ENCODE measurements at places on chromosomes 7 and 10.

- peak; percentile 37 for DNase-seq
Observed at GRCh38 chr7:123643495-123644441, 11.9 kb upstream of the LMOD2 start.

GRCh38 chr7:81604075-81604807 is 165.6 kb downstream of the HGF start:
- DNase-seq: no peak

GRCh38 chr7:117212969-117213877 is 109.6 kb downstream of the WNT2 start:
- no peak for DNase-seq

DNA sequence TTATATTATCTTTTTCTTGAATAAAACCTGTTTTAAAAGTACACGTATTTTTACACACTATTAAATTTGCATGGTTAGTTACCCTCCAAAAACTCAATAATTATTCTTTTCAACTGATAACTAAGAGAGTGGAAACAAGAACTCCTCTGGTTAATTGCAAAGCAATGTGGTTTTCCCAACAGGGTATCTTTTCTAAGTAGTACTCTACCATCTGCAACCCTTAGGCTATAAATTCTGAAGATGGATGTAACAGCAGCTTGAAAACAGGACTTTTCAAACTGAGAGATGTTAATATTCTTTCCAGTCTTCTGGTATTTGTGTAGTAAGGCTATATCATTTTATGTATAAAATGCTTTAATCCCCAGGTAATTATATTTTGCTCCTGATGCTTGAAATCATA is 916.1 kb upstream of the POT1 start:
- DNase-seq: no peak

- DNase-seq: no peak
Observed at GRCh38 chr10:49008091-49008490, 68.5 kb upstream of the LRRC18 start.

GRCh38 chr10:132862485-132863420 is 76.8 kb upstream of the NKX6-2 start:
- DNase-seq: no peak

GRCh38 chr10:62177111-62177510 is 91.5 kb downstream of the RTKN2 start:
- DNase-seq: no peak

DNA sequence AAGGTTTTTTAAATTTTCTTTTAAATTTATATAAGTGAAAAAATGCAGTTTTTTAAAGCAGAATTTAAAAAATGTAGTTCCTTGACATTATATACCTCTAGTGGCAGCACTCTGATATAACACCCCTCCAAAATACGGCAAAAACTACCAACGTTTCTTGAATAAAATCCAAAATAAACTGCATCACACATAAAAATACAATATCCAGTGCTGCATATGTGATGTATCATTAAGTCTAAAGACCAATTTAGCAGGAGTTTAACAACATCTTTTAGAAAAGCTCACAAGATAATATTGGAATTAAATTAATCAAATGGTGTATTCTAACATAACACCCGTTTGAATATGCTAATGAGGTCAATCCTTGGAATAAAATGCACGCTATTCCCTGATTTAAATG is 1.4 kb downstream of the TCERG1L start:
- peak; percentile 9 for DNase-seq

DNA sequence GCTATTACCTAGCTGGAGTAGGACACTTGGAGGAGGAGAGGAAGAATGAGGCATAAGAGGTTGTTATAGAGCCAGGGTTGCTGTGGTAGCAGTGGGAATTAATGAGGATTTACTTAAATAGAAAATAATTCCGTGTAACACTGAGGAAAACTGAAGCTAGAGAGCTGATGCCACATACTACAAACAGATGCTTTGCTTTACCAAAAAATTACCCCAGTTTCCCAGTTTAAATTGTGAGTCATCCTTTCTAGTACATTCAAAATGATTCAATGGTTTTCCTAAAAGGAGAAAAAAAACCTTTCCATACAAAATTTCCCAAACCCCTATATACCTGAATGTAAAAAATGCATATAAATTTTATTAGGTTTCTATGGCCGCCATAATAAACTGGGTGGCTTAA is 58.3 kb downstream of the ZNF518A start:
- DNase-seq: no peak

DNA sequence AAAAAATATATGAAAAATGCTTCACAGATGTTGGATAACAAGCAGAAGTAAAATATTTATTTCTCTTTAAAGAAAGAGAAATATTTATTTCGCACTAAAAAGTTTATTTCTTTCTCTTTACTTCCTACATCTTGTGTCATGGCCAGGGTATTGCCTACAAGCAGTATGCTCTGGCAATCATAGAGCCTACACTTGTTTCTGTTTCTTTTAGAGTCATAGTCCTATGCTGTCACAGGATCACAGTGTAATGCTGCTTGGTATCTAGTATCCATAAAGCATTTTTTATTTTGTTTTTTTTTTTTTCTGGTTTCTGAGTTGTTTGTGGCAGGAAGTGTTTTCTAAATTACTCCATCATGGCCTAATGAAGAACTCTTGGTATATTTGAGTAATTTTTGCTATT is 116.0 kb downstream of the ATRNL1 start:
- DNase-seq: no peak

DNA sequence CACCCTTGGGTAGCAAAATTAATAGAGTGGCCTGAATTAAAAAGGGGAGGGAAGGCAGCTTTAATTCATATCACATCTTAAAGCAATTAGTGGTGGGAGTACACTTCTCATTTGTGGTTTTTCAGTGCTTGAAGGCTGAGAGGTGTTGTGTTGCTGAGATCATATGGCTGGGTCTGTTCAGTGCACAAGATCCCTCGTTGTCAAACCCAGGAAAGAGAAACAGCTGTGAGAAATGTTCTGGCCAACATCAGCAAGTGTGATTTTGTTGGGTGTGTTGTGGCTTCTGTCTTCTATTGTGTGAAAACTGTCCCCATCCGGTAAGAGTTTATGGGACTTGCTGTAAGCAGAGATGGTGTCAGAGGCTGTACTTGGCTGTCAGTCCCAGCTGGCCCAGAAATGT is 197.9 kb upstream of the BMPER start:
- no peak for DNase-seq

DNA sequence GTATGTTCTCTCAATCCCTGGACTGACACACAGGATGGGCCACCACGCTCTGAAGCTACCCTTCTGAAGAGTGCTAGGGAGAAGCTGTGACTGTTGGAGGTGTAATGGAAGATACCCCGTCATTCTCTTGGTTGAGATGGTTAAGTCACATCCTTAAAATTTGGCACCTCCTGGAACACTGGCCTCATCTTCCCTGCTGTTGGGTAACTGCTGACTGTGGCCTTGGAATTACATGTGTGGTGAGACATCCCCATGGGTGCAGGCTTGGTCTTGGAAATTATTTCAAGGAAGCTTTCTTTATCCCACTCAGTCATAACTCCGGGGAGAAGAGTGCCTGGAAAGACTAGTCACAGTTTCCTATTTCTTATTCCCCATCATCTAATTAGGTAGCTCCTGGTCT is 62.0 kb downstream of the LRMDA start:
- no peak for DNase-seq

DNA sequence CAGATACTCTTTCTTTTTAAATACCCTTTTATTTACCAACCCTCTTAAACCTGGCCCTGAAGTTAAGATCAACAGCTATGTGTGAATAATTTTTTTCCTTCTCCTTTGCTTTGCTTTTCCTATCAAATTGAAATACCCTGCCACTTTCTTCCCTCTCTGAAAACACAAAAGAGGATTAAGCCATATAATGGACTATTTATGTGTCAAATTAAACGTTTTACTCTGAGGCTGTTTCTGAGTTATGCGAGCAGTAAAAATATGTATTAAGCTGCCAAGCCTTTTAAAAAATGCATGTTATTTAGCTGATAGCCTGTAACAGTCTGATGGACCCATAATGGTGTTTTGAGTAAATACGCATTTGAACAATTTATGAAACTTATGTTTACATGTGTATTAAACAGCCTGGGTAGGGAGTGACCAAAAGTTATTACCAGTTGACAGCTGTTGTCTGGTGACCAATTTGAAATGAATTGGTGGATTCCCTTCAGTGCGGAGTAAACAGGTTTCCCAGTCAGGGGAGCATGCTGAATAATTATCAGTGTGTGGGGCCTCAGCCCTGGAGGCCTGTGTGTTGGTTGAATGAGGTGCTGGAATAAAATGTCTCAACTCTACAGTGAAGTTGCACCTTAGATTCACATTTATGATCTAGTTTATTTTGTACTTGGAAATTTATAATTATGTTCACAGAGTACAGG is 89.6 kb downstream of the AUTS2 start:
- no peak for DNase-seq

DNA sequence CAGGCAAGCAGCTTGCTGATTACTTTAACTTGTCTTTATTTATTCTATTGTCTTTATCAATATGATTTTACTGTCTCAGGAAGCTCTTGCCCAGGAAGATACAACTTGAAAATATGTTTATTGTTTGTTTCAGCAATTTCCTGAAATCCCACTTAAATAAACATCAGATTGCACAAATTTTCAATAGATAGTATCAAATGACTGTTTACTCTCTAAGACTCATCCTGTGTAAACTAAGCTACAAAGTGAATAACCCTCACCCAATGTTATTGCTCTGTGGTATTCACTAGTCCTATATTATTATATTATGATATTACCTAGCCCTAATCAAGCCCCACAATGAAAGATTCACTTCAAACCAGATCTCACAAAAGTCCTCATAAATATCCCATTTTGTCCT is 130.4 kb upstream of the HPS1 start:
- no peak for DNase-seq

GRCh38 chr7:92547579-92547978 is 19.0 kb downstream of the RBM48 start:
- no peak for DNase-seq

- no peak for DNase-seq
Observed at GRCh38 chr10:121284936-121285335, 313.3 kb downstream of the FGFR2 start.

DNA sequence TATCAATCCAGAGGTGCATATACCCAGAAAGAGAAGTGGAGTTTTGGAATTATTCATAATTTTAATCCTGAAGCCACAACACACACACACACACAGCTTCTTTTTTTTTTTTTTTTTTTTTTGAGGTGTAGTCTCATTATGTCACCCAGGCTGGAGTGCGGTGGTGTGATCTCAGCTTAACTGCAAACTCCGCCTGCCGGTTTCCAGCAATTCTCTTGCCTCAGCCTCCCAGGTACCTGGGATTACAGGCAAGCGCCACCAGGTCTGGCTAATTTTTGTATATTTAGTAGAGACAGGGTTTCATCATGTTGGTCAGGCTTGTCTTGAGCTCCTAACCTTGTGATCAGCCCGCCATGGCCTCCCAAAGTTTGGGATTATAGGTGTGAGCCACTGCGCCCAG is 35.4 kb downstream of the TET1 start:
- no peak for DNase-seq

DNA sequence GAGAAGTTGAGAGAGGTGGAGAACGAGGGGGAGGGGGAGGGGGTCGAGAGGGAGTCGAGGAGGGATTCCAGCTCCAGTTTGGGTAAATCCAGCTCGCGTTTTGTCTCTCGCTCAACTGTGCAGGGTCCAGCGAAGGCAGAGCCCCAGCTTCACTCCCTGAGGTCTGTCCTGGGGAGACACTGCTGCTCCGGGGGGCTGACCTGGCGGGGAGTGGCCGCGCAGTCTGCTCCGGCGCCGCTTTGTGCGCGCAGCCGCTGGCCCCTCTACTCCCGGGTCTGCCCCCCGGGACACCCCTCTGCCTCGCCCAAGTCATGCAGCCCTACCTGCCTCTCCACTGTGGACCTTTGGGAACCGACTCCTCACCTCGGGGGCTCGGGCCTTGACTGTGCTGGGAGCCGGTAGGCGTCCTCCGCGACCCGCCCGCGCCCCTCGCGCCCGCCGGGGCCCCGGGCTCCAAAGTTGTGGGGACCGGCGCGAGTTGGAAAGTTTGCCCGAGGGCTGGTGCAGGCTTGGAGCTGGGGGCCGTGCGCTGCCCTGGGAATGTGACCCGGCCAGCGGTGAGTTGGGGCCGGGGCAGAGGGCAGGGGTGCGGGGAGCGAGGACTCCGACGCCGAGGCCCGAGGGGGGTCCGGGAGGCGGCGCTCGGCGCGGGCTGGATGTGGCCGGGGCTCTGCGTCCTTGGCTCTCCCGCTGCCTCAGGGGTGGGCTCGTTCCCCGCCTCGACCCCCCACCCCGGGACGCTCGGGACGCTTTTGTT is at the start of gene TET1:
TET1 (plus strand) TSS at position 152 of the 757 bp plus-strand sequence. CDS start 12,002 bp downstream, outside the sequence.
- peak; percentile 47 for DNase-seq

GRCh38 chr10:6507311-6507710 is 72.8 kb downstream of the PRKCQ start:
- DNase-seq: no peak

DNA sequence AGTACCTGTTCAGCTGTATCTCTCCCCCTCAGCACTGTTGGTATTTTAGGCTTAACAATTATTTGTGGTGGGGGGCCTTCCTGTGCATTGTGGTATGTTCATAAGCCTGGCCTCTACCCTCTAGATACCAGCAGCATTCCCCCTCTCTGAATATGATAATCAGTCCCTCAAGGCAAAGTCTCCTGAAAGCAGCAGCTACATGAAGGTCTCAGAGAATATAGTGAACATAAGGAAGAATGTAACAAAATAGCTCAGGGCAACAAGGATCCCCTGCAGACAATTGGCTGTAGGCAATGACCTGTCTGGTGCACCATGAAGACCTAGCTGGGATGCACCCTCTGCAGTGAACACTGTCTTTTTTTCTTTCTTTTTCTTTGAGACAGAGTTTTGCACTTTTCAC is 86.4 kb downstream of the CTBP2 start:
- no peak for DNase-seq

- DNase-seq: no peak
Observed at GRCh38 chr10:43960477-43960876, 311.8 kb upstream of the ZNF32 start.

DNA sequence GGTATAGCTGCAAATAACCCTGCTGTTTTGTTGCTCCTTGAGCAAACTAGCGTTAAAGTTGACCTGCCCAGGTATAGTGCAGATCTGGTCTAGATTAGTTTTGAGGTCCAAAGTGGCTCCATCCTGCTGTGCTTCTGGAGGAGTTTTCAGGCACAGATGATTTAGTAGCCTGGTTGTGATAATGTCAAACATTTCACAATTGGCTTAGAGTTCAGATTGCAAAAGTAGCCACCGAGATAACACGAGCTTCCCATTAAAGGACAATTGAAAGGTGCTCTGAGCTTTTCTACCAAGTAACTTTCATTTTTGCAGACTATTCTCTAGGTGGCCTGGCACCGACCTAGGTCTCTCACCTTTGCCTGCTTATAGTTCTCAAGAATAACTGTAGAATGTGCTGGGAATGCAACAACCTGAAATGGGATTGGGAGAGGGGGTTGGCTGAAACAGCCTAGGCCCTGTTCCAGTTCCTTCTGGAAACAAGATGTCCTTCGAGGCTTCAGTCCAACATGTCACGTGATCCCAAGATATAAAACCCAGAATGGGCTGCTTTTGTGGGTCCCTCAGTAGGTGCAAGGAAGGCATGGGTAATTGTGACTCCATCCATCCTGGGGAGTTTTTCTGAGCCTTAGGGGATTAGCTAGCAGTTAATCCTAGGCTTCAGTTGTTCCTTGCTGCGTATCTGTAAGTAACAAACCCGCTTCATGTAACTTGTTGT is 201.0 kb downstream of the CHRM2 start:
- no peak for DNase-seq

GRCh38 chr10:99374526-99374925 is 45.4 kb downstream of the CNNM1 start:
- DNase-seq: no peak
